OCI-LY7 (cell line): ENCODE measurements at places on chromosomes 16 and 17.

DNA sequence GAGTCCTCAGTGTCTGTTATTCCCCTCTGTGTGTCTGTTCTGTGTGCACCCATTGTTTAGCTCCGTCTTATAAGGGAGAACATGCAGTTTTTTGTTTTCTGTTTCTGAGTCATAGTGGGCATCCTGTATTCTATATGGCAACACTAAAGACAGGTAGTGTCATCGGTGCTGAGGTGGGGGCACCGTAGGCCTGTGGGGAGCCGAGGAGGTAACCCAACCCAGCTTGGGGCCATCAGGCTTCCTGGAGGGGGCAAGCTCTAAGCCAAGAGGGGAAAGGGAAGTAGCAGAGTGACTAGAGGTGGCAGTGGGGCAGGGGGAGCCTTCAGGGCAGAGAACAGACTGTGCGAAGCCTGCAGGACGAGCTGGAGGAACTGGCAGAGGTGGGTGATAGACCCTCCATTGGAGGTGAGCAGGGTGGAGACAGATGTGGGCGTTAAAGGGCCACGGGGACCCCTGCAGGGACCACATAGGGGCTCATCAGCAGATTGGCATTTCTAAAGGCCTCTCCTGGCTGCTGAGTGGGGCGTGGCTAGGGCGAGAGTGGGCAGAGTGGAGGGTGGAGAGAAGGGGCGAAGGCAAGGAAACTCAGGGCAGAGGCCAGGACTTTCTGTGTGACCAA, 36.5 kb downstream of the CPNE2 start:
- DNase-seq, result no peak

GRCh38 chr17:74430706-74431567, 951 bp upstream of the GPRC5C start:
- DNase-seq, result no peak

GRCh38 chr16:88597856-88598491, 27.8 kb downstream of the ZC3H18 start:
- no peak for DNase-seq

DNA sequence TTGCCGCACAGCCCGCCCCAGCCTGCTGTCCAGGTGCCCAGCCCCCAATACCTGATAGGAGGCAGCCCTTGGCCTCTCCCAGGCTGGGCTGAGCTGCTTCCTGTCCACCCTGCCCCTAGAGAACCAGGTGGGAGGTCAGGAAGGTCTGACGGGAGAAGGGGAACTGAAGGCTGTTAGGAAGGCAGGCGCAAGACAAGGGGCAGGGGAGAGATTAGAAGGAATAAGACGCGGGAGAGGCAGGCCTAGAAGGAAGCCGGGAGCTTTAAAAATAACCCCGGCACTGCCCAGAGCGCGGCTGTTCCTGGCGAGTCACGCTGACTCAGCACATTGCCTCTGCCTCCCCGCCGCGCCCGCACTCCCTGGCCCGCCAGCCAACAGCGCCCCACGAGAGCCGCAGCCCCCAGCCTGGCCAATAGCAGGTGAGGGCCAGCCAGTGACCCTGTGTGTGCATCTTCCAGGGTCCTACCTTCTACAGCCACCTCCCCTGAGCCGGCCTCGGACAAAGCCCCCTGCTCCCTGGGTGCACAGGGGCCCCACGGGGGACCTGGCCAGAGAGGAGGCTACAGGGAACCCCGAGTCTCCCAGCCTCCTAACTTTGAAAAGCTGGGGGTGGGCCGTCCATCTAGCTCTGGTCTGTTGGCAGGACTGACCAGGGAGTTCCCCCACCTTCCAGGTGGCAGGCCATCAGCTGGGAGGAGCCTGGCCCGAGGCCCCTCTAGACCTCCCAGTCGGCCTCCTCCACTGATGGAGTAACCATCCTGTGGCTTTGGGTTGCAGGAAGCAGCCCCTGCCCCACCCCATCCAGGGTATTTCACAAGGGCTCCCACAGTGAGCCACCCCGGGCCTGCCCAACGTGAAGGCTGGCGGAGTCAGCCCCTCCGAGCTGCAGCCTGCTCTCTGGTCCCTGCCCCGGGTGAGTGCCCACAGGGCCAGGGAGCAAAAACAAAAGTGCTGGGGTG, 4.0 kb downstream of the MAFG start:
- no peak for DNase-seq

- no peak for DNase-seq
Measured at GRCh38 chr17:78249818-78250806, 18.7 kb downstream of the TMEM235 start.

GRCh38 chr16:13992322-13992721, 72.4 kb downstream of the ERCC4 start:
- no peak for DNase-seq

GRCh38 chr16:20933589-20933988, 33.0 kb downstream of the LYRM1 start:
- no peak for DNase-seq

DNA sequence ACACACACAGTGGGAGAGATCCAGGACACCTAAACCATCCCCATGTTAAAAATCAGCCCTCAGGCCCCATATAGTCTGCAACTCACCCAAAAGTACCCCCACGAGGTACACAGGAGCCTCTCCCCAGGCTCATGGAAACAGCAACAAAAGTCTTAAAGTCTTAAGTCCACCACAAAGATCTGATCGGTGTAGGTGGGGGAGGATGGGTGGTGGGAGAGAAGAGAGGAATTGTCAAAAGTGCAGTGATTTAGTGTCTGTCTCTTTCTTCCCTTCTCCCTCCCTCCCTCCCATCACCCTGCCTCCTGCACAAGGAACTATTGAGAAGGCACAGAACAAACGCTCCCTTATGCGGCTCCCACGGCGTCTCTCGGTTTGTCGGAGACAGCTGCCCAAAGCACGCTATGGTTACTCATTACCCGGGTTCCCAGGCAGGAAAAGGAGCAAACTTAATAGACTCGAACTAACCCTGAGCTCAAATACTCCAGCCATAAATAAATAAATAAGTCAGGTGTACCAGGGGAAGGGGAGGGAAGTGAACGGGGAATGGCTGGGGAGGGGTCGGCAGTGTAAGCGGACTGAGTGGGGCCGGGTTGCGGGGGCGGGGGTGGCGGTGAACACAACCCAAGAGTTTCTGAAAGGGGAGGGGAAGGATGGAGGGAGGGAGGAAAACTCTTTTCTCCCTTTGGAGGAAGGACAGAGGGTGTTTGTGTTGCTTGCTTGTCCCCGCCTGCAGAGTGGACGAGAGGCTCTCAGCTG, 477.4 kb downstream of the SLC39A11 start:
- DNase-seq, result no peak

GRCh38 chr17:21201874-21202273, 12.1 kb downstream of the TMEM11 start:
- DNase-seq, result no peak

DNA sequence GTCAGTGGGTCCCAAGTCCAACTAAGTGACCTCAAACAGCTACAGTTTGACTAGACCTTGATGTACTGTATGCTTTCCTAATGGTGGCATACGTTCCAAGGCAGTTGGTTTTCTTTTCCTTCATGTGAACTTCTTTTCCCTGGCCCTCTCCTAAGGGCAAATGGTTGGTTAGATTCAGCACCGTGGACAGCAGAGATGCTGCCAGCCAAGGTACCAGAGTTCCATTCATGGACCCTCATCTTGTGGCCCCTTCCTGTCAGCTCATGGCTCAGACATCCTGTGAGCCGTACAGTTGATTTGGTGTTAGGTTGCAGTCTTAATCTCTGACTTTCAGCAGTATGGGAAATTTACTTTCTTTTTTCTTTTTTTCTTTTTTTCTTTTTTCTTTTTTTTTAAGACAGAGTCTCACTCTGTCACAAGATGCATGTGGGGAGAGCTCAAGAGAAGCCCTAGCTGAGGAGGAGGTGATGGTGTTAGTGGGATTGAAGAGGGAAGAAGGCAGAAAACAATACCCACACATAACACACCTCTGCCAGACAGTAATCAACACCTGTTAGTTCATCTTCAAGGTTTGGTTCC, 122.4 kb downstream of the USP31 start:
- peak; percentile 25 for DNase-seq

GRCh38 chr16:50767197-50767596, 25.3 kb downstream of the CYLD start:
- no peak for DNase-seq

GRCh38 chr17:31144428-31144827, 49.7 kb downstream of the NF1 start:
- no peak for DNase-seq

GRCh38 chr16:80518436-80518835, 22.4 kb upstream of the DYNLRB2 start:
- DNase-seq, result peak; percentile 4

DNA sequence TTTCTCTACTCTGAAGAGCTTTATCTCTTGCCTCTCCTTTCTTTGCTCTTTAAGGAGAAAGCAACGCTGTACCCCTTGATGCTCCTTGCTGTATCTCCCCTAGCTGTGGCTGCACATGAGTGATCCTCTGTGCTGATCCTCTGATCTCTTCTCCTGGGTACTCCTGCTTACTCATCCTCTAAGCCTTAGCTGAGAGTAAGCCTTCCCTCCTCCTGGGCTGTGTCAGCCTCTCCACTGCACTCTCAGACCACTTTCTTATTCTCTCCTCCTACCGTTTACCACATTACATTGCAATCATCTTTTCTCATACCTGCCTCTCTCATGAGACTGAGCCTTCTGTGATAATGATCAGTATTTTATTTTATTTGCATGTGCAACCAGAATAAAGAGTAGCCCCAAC, 25.1 kb downstream of the SOX9 start:
- no peak for DNase-seq

DNA sequence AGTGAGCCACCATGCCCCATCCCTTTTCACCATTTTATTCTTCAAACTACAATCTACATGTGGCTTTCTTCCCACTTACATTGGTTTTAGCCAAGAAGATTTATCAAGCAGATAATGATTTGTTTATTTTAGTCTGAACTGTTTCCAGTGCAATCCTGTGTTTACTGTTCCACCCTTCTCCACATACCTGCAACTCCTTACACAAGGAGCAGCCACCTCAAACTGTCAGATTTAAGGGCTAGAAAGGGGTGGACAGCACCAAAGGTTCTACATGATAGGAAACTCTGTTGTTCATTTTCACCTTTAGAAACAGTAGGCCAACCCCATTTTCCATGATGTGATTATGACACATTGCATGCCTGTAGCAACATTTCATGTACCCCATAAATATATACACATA, 1.9 kb downstream of the RUNDC1 start:
- no peak for DNase-seq

DNA sequence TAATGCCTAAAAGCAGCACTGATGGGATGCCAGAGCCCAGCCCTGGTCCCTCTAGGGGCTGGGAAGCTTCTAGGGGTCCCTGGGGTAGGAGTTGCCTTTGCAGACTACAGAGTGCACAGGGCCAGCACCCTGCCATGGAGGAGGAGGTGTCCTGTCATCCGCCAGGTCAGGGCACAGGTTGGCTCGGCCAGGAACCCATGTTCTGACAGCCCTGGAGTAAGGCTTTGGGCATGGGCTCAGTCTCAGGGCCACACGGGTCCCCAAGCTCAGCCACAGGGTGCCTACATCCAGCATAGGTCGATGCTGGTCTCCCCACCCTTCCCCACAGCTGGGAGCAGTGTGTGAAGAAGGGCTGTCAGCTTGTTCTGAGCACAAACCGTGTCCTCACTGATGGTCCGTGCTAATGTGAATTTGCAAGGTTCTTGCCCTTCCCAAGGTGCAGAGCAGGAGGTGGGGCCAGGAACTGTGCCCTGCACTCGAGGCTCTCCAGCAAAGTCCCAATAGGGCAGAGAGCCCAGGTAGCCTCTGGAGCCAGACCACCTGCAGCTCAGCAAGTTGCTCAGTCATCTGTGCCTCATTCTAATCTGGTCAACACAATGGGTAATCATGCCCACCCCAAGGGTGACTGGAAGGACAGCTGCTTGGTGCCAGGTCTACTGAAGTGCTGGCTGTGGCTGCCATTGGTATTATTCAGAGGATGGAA, 72.8 kb downstream of the AMFR start:
- DNase-seq, result no peak

- no peak for DNase-seq
Measured at GRCh38 chr17:74268558-74268957, 5.5 kb upstream of the DNAI2 start.

- DNase-seq, result no peak
Measured at GRCh38 chr16:82260212-82260795, 90.3 kb upstream of the MPHOSPH6 start.

DNA sequence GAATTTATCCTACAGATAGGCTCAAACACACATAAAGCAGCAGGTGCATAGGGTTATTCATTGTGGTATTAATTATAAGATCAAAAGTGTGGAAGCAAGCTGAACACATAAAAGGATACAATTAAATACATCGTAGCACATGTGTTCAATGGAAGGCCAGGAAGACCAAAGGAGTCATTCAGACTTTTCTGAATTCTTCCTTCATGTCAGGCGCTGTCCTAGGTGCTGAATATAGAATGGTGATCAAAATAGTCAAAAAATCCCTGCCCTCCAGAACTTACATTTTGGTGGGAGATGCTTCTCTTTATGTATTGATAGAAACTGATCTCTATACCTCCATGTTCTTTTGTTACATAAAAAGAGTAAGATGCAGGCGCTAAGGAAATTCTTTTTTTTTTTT, 439.0 kb upstream of the ASIC2 start:
- peak; percentile 15 for DNase-seq

DNA sequence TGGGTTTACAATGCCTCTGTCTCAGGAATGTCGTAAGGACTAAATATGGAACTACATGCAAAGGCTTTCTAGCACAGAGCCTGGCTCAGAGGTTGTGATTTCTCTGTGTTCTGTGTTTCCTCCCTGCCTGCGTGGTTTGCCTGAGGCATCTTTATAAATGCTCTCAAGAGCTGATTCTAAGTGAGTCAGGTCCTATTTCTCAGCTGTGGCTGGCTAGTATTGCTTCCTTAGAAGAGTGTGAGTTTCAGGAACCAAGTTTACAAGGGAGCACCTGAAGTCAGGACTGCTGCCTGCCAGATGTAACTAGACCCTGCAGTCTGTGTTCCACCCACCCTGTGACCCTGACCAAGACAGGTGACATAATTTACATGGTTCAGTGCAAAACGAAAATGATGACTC, 8.0 kb upstream of the CCL1 start:
- DNase-seq, result peak; percentile 76

GRCh38 chr17:61261001-61261637, 138.5 kb upstream of the TBX2 start:
- DNase-seq, result no peak

GRCh38 chr17:17913695-17914332, 58.4 kb downstream of the TOM1L2 start:
- DNase-seq, result peak; percentile 21

- no peak for DNase-seq
Measured at GRCh38 chr16:85398050-85398451, 215.1 kb upstream of the GSE1 start.

DNA sequence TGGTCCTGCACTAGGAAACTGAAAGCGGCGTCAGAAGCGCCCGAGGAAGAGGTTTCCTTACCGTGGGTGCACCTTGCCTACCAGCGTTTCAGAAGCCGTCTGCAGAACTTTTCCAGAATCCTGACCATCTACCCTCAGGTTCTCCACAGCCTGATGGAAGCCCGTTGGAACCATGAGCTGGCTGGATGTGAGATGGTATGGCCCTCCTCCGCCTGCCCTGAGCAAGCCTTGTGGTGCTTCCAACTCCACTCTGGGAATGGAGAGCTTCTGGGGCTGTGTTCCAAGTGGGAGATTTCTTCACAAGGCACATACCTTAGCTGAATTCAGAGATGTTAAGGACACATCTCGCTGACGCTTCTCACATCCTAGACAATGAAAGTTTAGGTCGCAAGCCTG, 51.8 kb upstream of the ENDOV start:
- no peak for DNase-seq
